ENCODE measurements at places on chromosomes 5 and 9.

DNA sequence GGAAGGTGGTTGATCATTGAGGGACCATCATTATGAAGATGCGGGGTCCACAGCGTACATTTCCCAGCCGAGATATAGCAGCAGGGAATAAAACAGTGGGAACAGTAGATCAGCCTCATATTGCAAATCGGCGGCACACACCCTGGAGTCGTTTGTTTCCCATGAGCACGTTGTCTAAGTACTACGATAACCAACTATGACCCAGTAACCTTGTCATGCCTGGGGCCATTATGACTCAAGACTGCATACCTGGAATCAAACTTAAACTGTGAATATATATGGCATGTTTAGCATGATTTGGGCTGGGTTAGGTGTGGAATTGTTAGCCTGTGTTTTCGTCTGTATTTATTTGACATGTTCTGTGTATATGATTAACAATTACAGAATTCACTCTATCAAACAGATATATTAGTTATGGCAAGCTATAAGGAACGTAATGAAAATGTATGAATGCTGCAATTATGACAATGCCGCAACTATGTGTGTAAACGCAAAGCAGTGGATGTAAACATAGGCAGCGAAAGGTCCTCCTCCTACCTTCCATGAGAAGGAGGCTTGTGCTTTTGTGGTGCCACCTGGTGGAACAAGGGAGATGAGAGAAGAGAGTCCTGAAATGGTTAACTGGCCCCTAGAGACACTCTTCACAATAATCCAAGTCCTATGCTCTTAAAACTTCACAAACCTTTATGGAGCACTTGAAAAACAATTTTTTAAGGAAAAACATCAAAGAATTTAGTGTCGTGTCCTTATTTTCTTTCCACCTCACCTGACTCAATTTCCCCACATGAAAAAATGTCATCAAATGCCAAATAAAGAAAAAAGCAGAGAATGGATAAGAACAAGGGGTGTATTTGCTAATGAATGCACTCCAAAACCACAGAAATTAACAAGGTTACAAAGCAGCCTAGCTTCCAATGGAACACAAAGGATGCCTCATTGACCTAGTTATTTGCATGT is 47.1 kb downstream of the SEMA5A start:
- no peak for ATAC-seq

- peak; percentile 40 for ATAC-seq
Observed at GRCh38 chr5:132674671-132675506, 1.1 kb downstream of the IL4 start.

DNA sequence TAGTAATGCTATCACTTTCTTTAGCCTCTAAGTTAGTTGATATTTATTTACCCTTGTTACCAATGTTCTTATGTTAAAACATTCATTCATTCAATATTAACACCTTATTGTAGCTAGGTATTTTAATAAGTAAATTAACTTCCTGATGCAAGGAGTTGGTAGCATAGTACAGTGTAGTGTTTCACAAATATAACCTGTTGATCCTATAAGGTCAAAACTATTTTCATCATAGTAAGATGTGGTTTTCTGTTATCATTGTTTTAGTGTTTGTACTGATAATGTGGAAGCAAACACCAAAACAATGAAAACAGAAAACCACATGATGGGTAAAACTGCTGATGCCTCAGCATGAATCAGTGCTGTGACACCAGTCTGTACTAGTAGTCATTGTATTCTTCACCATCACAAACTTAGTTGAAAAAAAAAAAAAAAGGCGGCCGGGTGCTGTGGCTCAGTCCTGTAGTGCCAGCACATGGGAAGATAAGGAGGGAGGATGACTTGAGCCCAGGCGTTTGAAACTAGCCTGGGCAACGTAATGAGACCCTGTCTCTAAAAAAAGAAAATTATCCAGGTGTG is 36.5 kb downstream of the ZCCHC7 start:
- no peak for ATAC-seq

- no peak for ATAC-seq
Observed at GRCh38 chr5:25181249-25181648, 536.5 kb upstream of the CDH10 start.

DNA sequence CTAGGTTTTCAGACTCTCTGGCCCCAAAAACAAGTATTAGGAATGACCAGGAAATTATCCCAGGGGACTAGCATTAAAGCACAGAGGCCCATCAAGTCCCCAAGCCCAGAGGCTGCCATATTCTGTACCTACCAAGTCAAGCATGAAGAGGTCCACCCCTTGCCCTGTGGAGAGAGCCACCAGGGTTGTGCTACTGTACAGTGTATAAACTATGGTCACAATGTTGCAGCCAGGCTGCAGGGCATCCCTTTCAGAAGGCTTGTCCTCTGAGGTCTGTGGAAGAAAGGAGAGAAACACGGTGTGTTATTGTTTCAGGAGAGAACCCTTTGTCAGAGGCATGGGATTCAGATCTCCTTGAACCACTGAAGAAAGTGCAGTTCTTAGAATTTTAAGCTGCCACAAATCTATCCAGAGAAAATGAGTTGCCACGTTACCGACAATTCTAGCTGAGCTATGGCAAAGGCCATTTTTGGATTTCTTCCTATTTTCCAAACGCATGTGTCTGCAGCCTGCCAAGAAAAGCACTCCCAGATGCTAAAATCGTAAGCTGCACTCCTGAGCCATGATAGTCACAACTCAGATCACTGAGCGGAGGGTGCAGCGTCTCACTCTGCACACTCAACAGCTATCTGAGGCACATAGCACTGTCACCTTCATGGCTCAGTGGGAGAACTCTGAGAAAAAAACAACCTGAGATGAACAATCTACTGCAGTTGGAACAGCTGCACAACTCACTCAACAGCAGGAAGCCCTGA is 45.5 kb upstream of the SPATA31E1 start:
- no peak for ATAC-seq

GRCh38 chr5:1106385-1107166 is 5.3 kb downstream of the SLC12A7 start:
- no peak for ATAC-seq

DNA sequence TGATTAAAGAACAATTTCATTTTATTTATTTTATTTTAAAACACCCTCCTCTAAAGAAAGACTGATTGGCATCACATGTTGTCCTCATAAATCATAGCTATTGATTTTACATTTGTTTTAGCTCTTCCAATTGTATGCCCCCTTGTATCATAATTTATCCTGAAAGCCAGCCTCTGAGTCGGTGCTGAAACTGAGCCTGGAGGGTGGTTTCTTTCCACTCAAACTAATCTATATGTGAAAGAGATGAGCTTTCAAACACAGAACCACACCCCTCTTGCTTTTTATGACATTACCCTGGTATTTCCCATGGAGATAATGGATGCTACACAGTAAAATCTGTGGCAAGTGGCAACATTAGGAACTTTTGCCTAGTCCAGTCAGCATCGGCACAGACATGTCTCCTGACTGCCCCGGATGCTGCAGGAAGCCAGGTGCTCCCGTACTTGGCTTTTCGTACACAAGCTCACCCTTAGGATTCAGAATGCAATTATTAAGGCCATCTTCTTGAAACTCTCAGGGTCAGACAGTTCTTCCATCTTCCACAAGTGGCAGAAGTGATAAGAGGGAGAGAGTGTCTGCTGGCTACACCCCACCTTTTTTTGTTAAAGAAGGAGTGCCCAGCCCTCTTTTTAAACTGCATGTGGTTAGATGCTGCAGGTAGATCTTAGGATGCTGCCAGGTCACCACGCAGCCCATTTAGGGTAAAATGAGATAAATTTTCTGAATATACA is 91.1 kb downstream of the SNCAIP start:
- ATAC-seq, result peak; percentile 78

GRCh38 chr5:44603496-44604272 is 205.1 kb upstream of the MRPS30 start:
- no peak for ATAC-seq

GRCh38 chr5:4130819-4131218 is 535.2 kb downstream of the IRX1 start:
- no peak for ATAC-seq

DNA sequence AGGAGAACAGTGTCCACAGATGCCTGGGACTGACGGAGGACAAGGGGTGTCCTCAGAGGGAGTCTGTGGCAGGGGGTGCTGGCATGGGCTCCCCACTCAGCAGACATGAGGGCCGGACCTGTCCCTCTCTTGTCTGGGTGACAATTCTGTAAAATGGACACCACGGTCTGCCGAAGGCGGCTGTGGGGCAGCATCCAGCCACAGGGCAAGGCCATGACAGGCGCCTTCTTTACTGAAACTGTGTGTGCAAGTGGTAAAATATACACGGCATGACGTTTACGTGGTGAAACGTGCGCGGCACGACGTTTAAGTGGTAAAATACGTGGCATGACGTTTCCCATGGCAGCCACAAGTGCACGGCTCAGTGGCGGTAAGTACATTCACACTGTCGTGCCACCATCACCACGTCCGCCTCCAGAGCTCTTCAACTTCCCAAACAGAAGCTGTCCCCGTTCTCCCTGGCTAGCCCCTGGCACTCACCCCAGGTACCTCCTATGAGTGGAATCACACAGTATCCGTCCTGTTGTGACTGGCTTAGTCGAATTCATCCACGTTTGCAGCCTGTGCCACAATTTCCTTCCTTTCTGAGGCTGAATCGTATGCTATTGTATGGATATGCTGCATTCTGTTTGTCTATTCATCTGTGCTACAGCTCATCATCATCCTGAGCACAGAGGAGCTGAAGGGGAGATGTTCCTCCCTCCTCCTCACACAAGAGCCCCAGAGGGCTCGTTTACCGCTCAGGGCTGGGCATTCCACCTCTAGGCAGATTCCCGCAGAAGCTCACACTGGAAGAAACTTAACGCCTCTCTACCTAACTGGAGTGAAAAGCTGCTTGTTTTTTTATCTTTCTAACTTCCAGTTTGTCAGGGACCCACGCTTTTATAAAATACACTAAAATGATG is 52.5 kb downstream of the COL23A1 start:
- ATAC-seq, result peak; percentile 70

DNA sequence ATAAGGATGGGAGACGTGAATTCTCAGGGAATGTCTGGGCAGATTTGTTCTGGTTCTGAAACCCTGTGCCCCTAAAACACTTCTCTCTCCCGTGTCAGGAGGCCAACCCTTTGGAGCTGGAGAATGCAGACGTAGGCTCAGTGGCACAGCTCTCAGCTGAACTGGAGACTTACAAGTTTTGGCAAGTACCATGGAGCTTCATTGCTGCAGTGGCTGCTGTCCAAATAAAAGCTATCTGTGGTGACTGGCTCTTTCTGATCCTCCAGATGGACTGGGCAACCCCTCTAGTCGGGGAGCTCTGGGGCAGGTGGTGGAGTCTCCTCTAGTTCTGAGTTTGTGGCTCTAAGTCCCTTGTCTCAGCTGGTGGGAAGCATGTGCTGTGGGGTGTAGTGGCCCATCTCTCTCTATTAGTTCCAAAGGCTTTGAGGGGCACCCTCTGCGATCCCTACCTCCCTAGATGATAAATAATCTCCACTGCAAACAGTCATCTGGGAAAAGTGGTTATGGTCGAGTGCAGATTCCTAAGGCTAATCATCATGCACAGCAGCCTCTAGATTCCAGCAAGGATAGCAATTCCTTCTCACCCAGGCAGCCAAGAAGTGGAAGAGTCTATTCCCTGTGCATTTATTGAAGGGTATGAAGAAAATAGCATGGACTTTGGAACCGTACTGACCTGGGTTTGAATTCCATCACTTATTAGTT is 204.2 kb upstream of the KLF4 start:
- no peak for ATAC-seq

DNA sequence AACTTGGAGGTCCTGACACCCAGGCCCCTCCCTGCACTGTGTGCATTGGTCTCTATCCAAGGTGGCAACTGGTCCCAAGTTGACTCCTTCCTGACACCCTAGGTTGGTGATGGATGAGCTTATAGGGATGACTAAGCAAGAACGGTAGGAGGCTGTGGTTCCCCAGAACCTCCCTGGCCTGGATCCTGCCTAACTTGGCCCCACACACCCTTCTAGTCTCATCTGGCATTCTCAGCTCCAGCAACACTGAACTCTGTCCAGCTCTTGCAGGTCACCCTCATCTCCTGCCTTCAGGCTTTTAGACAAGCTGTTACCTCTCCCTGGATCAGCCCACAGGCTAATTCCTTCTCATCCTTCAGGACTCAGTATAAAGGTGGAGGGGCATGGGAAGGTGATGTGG is 16.5 kb downstream of the AQP3 start:
- no peak for ATAC-seq

GRCh38 chr5:111387361-111387760 is 125.0 kb downstream of the STARD4 start:
- no peak for ATAC-seq

- ATAC-seq, result no peak
Observed at GRCh38 chr9:110110154-110110553, 97.8 kb downstream of the C9orf152 start.
